ENCODE measurements at places on chromosomes 3 and 15.

DNA sequence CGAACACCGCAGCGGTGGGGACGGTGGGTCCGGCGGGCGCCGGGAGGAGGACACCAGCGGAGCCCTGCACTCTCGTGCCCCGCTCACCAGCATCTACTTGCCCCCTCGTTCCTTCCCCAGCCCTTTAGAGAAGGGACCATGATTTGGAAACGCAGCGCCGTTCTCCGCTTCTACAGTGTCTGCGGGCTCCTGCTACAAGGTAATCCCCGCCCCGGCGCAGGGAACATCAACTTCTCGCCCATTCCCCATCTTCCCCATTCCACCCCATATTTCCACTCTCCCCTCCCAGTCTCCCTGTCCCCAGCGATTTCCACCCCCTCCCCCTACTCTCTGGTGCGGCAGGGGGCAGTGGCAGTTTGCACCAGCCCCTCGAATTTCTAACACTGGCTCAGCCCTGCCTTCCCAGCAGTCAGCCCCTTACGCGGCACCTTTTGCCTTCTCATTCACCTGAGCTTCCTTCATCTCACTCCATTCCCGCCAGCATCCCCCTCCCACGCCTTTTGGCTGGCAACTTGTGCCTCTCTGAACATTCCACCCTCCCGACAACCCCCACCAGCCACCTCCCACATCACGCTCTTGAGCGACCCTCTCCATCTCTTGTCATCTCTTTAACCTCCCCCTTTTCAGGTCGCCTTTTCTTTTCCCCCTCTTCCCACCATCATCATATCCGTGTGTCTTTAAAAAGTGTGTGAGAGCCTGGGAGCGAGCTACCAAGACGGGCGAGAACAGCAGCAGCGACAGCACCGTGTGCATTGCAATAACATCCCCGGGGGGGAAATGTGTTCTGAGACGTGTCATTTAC, 882 bp downstream of the CADM2 start:
- no peak for DNase-seq

GRCh38 chr15:31051496-31052080, 49.9 kb downstream of the TRPM1 start:
- no peak for DNase-seq

DNA sequence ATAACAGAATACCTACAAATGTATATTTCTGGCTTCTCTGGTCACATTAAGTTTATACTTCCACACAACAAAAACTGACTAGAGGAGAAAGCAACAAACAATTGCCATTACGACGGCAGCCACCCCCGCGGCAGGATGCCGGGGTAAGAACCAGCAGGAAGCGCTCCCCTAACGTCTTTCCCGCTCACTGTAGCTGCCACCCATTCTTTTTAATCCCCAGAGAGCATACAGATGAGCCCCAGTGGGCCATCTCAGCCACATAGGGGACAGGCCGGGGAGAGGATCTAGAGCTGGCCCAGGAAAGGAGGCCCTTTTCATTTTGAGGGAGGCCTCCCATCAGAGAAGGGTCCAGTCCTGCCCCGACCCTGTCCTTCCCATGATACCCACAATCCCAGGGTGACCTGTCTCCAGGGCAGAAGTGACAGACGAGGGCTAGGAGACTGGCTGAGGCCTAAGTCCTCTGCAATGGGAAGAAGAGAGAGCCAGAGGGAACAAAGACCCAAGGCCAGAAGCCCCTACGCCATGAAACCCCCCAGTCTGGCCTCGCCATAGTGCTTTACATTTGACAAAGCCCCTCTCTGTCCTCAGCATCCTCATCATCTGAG, 3.6 kb upstream of the CALML4 start:
- no peak for DNase-seq

DNA sequence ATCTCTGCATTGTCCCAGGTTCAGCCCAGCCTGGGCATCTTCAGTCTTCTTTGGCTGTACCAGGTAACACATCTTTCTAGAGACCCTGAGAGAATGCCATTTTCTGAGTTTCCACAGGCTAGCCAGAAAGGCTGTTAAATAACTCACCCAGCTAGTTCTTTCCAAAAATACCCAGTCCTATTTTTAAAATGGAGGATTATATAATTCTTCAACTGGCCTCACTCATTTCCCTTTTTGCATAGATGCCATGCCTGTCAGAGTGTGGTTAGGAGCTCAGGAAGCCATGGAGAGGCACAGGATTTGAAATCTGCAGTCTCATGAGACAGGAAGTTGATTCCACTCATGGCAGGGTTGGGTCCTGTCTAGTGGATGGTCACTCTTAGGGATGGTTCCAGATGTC, 39.8 kb downstream of the CEMIP start:
- DNase-seq: no peak

GRCh38 chr3:112744825-112745566, 101.7 kb downstream of the CD200R1L start:
- no peak for DNase-seq

GRCh38 chr15:40493089-40493840, 22.5 kb downstream of the CHST14 start:
- peak; percentile 70 for DNase-seq

DNA sequence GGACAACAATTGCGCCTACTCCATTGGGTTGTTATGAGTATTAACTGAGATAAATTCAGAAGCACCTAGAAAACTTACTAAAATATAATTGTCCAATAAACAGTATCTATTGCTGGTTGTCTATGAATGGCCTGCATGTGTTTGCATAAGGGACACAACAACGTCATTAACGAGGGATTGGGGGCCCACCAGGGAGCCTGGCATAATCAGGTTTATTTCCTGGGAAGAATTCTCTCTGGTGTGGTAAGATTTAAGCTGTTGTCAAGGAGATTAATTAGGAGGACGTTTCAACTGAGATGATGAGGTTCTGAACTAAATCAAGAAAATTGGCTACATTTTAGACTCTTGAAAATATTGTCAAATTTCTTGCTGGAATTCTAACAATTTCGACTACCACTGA, 176.1 kb upstream of the CDIN1 start:
- no peak for DNase-seq

DNA sequence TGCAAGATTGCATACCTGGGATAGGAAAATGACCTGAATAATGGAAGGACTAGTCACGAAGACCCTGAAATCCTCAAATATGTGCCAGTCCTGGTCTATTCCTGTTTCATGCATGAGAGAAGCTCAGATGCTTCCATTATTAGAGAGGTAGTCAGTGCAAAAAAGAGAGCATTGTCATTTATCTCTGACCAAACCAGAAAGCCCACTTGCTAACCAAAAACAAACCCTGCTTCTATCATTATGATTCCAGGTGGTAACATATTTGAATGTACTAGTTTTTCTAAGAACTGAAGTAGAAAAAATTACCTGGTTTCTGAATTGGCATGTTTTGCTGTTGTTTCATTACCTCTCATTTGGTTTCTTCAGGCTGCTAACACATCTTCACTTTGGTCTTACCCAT, 160.8 kb upstream of the MANF start:
- DNase-seq: no peak

- DNase-seq: no peak
These were observed 42.2 kb downstream of the SLC9A9 start for GRCh38 chr3:143806038-143806437.

- no peak for DNase-seq
These were observed 205.6 kb downstream of the TP63 start for GRCh38 chr3:189836795-189837194.

- no peak for DNase-seq
These were observed 51.0 kb upstream of the MYZAP start for GRCh38 chr15:57540736-57541135.

DNA sequence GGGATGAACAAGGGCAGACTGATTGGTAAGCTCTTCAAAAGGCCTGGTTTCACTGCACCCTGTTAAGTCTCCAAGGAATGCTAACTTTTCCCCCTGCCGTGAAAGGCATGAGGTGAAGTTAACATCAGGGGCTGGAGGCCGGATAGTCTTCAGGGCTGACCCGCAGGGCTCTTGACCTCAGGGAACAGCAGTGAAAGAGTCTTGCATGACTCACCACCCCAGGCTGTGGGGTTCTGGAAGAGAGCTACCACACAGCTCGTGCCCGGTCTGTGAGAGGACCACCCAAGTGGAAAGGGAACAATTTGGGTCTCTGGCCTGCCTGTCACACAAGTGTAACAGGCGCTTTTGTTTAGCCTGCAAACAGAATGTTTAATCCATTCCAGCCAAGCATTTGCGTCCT, 504.9 kb downstream of the EDEM1 start:
- no peak for DNase-seq

- no peak for DNase-seq
These were observed 2.6 kb downstream of the CHRD start for GRCh38 chr3:184382326-184383032.

GRCh38 chr3:39285332-39285731, 5.5 kb upstream of the CX3CR1 start:
- no peak for DNase-seq
